Activated CD4-positive, alpha-beta T cell treated with anti-CD3 and anti-CD28 coated beads, Interleukin-2, amount 50 U/mL, for 1 hour (primary cell): ENCODE measurements at places on chromosomes 4 and X.

DNA sequence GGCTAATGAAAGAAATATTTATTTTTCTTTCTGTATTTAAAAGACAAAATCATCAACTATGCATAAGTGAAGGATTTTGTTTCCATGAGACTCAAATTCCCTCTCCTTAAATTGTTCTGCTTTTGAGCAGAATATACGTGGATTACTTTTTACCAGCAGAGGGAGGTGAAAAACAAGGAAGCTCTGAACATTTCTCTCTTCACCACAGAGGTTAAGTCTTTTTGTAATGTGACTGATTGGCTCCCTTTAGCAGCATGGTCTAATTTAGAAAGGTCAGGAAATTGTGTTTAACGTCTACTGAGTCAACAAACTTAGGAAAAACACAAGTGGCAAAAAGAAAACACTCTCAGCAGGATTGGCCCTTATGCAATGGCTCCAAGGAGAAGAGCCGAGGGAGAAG, 55.1 kb upstream of the F9 start:
- DNase-seq = no peak

DNA sequence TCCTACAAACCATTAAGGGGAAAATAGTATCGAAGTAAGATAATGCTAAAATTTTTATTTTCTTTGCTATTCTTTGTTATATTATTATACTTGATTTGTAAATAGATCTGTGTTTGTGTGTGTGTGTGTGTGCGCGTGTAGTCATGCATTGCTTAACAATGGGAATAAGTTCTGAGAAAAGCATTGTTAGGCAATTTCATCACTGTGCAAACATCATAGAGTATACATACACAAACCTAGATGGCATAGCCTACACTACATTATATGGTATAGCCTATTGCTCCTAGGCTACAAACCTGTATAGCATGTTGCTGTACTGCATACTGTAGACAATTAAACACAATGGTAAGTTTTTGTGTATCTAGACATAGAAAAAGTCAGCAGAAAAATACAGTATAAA, 17.1 kb downstream of the MTTP start:
- no peak for DNase-seq

DNA sequence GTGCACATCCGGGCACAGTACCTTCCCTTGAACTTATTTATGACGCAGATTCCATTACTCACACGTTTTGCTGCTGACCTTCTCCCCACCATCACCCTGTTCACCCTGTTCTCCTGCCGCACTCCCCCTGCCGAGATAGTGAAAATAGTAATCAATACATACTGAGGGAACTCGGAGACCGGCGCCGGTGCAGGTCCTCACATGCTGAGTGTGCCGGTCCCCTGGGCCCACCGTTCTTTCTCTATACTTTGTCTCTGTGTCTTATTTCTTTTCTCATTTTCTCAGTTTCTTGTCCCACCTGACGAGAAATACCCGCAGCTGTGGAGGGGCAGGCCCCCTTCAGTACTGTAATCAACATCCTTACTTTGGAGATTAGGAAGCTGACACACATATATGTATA, 1337.1 kb upstream of the PABPC4L start:
- DNase-seq = no peak

GRCh38 chrX:107714206-107714891, 61.2 kb downstream of the TSC22D3 start:
- peak; percentile 27 for DNase-seq

DNA sequence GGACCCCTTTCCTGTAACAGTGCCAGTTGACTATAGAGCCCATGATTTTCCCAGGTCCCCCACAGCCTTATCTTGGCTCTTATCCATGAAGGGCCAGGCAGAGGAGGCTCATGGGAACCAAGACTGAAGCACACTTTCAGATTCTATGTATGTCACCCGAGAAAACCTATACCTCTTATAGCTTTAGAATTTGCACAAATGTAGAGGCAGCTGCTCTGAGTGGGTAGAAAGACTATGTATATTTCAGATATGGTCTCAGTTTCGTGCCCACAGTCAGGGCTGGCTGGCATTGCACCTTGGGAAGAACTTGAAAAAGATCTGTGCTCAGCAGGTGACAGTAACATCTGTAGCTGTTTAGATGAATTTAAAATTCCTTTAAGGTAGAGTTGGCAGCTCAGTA, 8.3 kb upstream of the LNX1 start:
- no peak for DNase-seq

DNA sequence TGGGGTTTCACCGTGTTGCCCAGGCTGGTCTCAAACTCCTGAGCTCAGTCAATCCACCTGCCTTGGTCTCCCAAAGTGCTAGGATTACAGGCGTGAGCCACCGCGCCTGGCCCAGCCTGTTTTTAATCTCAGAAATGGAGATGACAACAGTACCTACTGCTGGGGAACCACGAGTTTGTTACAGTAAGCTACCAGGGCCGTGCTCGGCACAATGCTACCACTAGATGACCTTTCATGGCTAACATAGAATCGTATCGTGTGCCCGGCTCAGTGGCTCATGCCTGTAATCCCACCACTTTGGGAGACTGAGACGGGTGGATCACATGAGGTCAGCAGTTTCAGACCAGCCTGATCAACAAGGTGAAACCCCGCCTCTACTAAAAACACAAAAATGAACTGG, 90.8 kb upstream of the SLC34A2 start:
- no peak for DNase-seq
